Neural crest cell (in vitro differentiated cells): ENCODE measurements at places on chromosomes 1 and 21. TPM values are rescaled to one million over a fixed set of nuclear protein-coding genes. Genes with fewer than 3 reads are reported as not detected.

SYT14 gene
- 3.6 and 4.1 TPM in 2 replicates for total RNA-seq

GPR52 gene
- 0.27 and 0.75 TPM in 2 replicates for total RNA-seq

S100A7A gene
- not detected in 2 replicates for total RNA-seq

B3GALT2 gene
- 0.66 and 0.84 TPM in 2 replicates for total RNA-seq

KRTAP7-1 gene
- not detected in 2 replicates for total RNA-seq

ATP6V1G3 gene
- total RNA-seq, result not detected in 2 replicates

DNA sequence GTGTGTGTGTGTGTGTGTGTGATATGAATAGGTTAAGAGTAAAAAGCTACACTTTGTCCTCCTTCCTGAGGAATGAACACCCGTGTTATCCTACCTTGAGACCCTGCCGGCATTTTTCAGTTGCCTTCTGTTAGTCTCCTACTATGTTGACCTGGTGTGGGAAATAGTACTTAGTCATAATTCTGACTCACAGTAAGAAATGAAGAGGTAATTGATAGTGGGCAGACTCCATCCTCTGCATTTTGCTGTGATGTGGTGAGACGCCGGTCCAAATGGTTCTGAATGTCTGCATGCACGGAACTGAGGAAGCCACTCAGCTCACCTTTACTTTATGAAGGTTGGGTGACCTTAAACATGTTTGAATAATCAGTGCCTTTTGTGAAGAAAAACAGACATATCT is 12.6 kb downstream of the CD101 start:
- no peaks in the 10 kb centered on the region for H3K36me3 ChIP-seq
- H3K27ac ChIP-seq, result no peak overlapping the region
- no peaks in the 10 kb centered on the region for H3K27me3 ChIP-seq
- DNase-seq, result no peak
- H3K4me3 ChIP-seq, result no peak overlapping the region

DNA sequence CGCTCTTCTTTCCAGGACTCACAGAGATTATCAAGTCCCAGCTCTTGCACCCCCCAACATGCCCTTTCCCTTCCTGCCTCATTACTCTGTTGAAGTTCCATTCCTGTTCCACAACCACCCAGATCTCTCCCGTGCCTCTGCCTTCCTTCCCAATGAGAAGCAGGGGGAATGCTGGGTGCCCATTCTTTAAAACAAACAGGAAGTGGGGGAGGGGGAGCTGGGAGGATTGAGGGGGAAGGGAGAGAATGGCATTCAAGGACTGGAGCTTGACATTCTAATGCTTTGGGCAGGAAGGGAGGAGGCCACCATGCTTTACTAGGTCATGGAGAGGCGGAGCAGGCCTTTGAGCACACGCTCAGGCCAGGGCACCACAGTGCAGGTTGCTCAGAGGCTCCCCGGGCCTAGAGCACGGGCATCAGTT is 150.3 kb upstream of the IRF2BP2 start:
- H3K4me3 ChIP-seq, result no peak overlapping the region
- H3K27me3 ChIP-seq, result peaks cover 3% of the 10 kb centered on the region
- peaks cover 26% of the 10 kb centered on the region for H3K4me1 ChIP-seq
- DNase-seq, result no peak
- H3K36me3 ChIP-seq, result no peaks in the 10 kb centered on the region

DNA sequence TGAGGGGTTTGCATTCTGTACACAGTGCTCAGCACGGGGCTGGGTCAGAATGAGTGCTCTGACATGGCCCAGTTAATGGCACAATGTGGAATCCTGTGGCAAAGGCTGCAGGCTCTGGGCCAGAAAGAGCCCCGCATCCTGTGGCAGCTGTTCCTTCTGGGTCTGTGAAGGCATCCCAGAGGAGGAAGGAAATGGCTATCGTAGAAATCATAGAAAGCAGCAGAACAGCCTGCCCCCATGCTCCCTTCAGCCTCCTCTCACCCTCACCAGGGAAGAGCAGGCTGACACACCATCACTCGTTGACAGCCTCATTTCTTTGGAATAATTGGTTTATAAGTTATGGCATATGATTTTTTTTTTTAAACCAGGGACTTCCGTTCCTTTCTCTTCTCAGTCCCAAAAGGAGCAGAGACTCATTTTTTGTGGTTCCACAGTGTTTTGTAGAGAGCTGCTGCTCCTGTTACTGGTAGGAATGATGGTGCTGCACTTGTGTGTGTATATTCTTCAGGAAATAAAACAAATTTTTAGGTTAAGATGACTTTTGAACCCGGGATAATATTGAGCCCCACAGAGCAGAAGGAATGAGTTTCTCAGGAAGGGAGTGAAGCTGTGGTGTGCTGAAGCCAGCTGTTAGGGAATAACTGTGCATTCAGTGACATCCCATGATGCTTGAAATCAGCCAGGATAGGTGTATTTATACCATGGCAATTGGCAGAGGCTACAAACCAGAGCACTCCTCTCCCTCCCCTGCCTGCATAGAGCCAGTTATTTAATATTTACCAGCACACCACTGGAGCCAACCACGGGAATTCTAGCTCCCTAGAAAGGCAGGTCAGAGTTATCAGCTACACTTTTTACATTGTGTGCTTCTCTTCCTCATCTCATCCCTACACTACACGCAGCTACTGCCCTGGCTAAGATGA is 32.0 kb downstream of the PLXNA2 start:
- DNase-seq, result no peak
- H3K27ac ChIP-seq, result no peak overlapping the region
- H3K4me1 ChIP-seq, result peaks cover 5% of the 10 kb centered on the region
- no peak overlapping the region for H3K4me3 ChIP-seq
- H3K27me3 ChIP-seq, result no peaks in the 10 kb centered on the region

DNA sequence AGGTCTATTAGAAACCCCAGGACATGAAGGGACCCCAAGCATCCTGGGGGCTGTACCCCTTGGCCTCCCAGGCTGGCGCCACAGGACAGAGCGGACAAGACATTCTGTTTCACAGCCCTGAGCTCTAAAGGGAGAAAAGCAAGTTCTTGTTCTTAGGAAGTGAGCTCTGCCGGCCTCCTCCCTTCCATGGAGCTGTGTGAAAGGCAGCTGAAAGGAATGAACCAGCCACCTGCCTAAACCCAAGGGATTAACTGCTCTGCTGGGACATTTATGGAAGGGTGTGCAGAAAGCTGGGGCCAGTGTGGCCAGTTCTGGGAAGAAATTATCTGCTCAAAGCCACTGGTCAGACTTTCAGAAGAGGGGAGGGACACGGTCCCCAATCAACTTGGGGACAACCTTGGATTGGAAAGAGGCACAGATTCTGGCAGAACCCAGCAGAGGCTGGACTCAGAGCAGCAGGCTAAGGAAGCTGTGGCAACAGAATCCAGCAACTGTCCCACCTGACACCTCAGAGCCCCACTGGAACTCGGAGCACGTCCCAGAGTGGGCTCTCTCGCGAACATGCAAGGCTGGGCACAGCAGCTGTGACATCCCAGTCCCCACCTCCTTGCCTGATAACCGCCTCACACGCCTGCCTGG is 2.1 kb downstream of the KLHL21 start:
- H3K4me1 ChIP-seq, result peaks cover 35% of the 10 kb centered on the region
- peak overlapping the region; percentile 91 for H3K4me3 ChIP-seq
- DNase-seq, result no peak
- no peak overlapping the region for H3K27ac ChIP-seq
- H3K27me3 ChIP-seq, result peaks cover 3% of the 10 kb centered on the region
- H3K36me3 ChIP-seq, result no peaks in the 10 kb centered on the region

DNA sequence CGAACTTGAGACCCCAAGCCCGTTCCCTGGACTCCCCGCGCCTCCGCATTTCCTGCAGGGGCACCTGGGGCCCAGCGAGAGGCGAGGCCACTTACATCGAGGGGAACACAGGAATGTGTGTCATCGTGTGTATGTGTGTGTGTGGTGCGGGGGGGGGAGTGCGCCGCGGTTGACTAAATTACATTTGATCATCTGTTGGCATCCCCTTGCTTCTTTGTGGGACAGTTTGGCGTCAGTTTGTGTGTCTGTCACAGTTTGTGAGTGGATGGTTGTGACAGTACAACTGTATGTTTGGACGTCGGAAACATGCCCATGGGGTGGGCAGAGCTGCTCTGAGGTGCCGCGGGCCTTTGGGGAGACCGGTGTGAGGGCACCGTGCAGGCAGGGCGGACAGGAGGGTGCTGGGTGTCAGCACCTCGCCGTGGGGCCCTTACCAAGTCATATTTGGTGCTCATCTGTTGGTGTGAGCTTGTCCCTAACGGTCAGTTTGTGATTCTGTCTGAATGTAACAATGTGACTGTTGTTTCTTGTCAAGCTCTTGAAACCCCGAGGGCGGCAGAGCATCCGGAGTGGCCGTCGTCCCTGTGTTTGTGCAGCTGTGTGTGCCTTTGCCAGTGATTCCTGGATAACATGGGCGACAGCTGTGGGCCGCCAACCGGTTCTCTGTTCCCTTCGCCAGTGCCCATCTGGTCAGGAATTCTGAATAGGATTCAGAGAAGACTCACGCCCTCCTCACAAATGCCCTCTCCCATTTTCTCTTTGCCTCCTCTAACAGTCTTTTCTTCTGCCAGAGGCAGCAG is 899 bp downstream of the OPRD1 start:
- peaks cover 66% of the 10 kb centered on the region for H3K27me3 ChIP-seq
- H3K27ac ChIP-seq, result peak overlapping the region; percentile 96
- peak; percentile 44 for DNase-seq
- peak overlapping the region; percentile 85 for H3K4me3 ChIP-seq
- H3K36me3 ChIP-seq, result no peaks in the 10 kb centered on the region

DNA sequence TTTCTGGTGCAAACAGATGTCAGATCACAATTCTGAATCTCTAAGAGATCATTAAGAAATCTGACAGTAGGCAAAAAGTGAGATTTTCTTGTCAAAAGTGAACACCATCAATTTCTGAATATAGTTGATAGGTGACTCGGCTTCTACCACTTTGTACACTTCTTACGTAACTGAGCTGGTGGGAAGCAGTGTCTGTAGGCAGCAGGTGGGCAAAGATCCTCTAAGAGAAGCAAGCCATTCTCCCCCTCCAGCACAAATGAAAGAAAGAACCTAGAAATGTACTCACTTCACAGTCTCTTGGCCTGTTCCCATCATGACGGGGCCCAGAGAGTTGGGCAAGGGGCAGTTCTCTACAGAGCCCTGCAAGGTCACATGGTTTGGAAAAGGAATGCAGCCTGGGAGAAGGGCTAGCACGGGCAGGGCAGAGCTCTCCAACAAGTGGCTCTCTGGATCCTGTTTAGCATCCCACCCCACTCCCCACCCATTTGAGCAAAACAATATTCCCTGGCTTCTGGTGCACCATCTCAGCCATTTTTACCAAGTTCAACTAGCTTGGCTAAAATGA is 412.6 kb downstream of the LTN1 start:
- no peaks in the 10 kb centered on the region for H3K27me3 ChIP-seq
- no peak for DNase-seq
- H3K4me3 ChIP-seq, result no peak overlapping the region
- H3K36me3 ChIP-seq, result peaks cover 3% of the 10 kb centered on the region

DNA sequence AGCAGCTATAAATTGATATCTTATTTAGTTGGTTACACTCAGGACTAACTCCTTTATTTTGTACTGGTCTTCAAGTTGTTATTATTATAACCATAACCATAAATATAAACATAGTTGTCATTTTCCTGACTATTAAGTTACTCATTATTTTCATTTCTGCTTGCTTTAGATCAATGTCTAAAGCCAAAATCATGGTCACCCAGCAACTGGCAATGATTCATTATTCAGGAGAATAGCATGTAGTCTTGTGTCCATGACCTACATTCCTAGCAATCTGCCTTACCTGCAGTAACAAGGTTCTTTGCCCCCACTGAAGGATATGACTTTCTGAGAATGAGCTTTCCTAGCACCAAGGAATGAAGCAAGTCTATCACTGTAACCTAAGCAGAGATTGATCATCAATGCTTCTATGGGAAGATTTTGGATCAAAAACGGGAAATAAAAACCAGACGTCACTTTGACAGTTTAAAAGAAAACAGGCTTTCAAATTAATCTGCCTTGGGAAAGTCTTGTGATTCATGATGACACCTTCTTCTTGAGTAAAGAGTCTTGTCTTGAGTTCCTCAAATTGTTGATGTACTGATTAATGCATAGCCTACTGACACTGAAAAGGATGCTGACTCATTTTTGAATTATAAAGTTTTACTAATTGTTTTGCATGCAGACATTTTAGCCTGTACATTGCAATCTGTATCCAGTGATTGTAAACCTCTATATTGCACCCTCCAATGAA is 203.3 kb upstream of the IVNS1ABP start:
- DNase-seq, result no peak
- H3K4me1 ChIP-seq, result no peaks in the 10 kb centered on the region
- H3K36me3 ChIP-seq, result peaks cover 12% of the 10 kb centered on the region
- H3K27ac ChIP-seq, result no peak overlapping the region
- no peaks in the 10 kb centered on the region for H3K27me3 ChIP-seq
- no peak overlapping the region for H3K4me3 ChIP-seq

GRCh38 chr1:16145662-16146278 is 10.1 kb downstream of the EPHA2 start:
- no peaks in the 10 kb centered on the region for H3K27me3 ChIP-seq
- no peak for DNase-seq
- peaks cover 45% of the 10 kb centered on the region for H3K4me1 ChIP-seq

- H3K36me3 ChIP-seq, result peaks cover 15% of the 10 kb centered on the region
- H3K4me1 ChIP-seq, result peaks cover 16% of the 10 kb centered on the region
- H3K27ac ChIP-seq, result no peak overlapping the region
- no peak overlapping the region for H3K4me3 ChIP-seq
- no peak for DNase-seq
Measured at GRCh38 chr1:8127171-8127641, 101.1 kb upstream of the ERRFI1 start.

DNA sequence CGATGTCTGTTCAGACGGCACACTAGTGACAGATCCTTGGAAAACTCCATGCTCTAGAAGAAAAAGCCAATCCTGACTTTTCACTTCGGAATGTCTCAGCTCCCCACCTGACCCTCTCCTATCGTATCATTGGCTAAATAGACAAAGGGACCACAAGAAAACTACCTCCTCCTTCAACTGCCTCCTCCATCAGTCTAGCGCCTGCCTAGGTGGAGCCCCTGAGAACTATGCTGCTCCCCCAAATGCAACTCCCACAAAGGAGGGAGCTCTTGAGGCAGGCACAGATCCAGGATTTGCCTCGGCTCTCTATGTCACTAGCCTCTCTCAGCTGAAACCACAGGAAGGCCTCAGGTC is 148.4 kb downstream of the TOMM20 start:
- H3K36me3 ChIP-seq, result no peaks in the 10 kb centered on the region
- H3K27ac ChIP-seq, result peak overlapping the region; percentile 92
- H3K27me3 ChIP-seq, result no peaks in the 10 kb centered on the region

DNA sequence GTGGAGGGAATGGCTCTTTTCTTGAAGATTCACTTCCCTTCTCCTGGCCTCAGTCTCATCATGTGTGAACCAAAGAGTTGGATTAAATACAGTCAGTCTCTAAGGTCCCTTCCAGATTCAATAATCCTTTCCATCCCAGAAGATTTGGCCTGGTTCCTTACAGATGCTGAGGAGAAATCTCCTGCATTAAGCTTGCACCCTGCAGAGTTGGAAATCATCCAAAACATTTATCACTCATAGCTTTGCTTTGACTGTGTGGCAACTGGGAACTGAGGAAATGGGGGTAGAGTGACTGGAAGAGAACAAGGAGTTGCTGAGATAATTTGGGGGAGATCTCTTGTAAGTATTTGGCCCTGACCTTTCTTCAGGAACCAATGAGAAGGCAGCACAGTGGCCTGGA is 220.5 kb upstream of the SGIP1 start:
- H3K4me3 ChIP-seq, result no peak overlapping the region
- H3K27ac ChIP-seq, result no peak overlapping the region
- H3K4me1 ChIP-seq, result peaks cover 8% of the 10 kb centered on the region
- H3K36me3 ChIP-seq, result no peaks in the 10 kb centered on the region
- DNase-seq, result no peak
